Coronary artery (tissue), 2 donors: ENCODE measurements at places on chromosomes 11 and 22.

DNA sequence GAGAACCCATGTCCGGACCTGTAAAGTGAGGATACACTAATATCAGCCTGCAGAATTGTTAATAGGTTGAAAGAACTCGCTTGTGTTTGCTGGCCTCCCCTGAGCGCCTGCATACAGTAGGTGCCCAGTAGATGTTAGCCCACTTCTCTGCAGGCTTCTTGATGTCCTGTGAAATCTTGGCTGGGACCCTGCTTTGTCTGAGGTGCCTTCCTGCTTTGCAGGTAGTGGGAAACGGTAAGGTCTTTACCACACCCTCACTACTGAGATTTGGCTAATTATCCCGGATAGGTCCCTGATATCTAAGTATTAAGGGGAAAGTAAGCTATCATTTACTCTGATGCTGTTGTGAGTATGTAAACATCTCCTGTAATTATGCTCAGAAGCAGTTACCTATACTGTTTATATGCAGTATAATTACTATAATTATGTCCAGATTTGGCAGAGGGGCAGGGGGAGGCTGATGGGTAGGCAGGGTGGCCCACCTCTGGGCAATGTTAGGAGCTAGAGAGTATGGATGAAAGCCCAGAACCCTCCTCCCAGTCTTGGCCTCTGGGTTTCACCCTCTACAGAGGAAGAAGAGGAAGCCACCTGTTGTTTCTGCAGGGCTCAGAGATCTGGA lies 1.2 kb upstream of the ARRB1 start:
- no peak for DNase-seq

GRCh38 chr22:30247974-30248373 lies 1.4 kb upstream of the LIF start:
- no peak for DNase-seq

GRCh38 chr11:113596658-113597057 lies 109.5 kb downstream of the TMPRSS5 start:
- DNase-seq: no peak

DNA sequence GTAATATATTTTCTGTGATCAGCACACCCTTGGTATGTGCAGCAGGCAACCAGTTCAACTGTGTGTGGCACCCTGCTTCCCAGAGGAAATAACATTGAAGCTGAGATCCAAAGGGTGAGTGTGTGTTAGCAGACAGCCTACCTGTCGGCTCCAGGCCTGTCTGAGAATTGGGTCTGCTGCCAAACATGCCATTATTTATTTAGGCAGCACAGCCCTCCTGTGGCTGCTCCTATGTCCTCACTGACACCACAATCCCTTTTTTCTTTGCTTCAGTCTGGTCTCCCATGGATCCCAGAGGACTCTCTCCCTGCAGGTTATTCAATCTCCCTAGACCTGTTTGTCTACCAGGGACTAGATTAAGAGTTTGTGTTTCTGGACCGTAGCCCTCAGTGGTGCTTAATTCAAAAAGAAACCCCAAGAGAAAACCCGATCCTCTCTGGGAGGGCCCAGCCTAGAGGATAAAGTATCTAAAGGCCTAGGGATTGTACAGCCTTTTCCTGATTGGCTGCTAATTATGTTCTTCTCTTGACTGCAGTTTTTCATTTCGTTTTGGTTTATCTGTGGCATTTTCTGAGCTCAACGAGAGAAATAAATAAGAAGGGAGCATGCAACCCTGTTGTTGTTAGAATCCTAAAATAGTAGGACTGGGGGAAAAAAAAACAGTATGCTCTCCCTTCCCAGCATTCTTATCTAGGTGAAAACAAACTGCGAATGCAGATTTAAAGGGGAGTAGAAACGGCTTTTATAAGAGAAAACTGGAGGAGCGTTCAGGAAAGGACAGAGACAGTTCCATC lies 24.1 kb downstream of the KCNE3 start:
- DNase-seq: no peak

DNA sequence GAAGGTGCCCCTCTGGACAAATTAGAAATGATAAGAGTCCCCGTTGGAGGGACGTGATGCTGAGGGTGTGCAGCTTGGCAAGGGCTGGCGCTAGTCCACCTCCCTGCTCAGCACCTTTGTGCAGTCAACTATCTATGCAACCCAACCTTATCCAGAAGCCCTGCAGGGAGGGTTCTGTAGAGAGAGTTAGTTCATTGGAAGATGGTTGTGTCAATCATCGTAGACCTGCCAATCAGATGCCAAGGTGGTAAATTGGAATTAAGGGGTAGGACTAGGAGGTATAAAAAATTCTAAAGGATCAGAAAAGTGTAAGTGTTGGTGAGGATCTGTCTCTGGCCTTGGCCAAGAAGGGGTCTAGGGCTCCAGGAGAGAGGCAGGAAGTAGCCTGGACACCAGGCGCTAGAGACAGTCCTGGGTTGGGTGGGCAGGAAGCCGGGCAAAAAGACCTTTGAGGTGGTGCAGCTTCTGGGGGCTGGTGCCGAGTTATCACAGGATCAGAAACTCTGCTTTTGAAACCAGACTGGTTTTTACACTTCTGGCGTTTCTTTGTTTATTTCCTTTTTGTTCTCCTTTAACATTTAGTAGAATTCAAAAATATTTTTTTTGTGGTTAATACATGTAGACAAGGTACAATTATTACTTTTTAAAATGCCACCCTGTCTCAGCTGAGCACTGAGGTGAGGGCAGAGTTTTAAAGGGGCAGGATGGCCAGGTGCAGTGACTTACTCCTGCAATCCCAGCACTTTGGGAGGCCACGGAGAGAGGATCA lies 1.6 kb downstream of the C1QTNF6 start:
- DNase-seq: no peak

GRCh38 chr22:22935056-22935545 lies 47.5 kb downstream of the IGLL5 start:
- no peak for DNase-seq

DNA sequence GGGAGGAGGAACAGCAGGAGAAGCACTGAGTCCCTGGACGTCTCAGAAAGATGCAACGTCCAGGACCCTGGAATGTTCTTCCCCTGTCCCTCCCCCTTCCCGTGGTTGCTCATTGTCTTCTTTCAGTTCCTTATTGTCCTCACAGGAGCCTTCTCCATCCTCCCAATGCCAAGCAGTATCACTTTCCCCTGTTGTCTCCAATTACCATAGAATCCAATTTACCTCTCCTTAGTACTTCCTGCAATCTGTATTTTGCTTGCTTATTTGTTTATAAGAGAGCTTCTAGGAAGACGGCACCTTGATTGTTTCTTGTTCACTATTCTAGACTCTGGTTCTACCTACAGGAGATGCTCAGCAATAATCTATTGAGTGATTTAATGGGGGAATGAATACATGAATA lies 1273.7 kb downstream of the LRRC4C start:
- DNase-seq: no peak

- no peak for DNase-seq
These were observed 1083.2 kb upstream of the CNTN5 start for GRCh38 chr11:97937501-97937900.

DNA sequence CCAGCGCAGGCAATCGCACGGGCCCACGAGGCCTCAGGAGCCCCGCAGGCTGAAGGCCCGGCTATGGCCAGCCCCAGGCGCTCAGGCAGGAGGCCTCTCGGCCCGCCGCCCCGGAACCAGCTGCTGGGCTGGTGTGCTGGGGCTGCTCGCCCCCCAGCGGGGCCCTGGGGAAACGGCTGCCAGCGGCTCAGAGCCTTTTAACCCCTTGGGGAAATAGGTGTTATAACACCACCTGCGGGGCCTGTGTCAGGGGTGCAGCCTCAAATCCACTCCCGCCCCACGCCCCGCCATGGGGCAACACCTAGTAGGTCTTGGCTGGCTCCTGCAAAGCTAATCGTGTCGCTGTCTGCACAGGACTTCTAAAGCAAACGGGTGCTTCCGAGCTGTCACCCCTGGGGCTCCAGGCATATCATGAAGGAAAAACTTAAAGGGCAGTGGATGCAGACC lies 237.4 kb downstream of the TTC28 start:
- peak; percentile 83 for DNase-seq

GRCh38 chr11:103055221-103055890 lies 36.6 kb downstream of the DCUN1D5 start:
- no peak for DNase-seq

- DNase-seq: no peak
These were observed 91.4 kb downstream of the CD44 start for GRCh38 chr11:35230388-35230787.

GRCh38 chr22:39851606-39852315 lies 41.8 kb downstream of the ENTHD1 start:
- DNase-seq: no peak

- DNase-seq: no peak
These were observed 35.2 kb downstream of the MAML2 start for GRCh38 chr11:96307776-96308140.

GRCh38 chr11:113293936-113294335 lies 20.4 kb upstream of the TTC12 start:
- no peak for DNase-seq

DNA sequence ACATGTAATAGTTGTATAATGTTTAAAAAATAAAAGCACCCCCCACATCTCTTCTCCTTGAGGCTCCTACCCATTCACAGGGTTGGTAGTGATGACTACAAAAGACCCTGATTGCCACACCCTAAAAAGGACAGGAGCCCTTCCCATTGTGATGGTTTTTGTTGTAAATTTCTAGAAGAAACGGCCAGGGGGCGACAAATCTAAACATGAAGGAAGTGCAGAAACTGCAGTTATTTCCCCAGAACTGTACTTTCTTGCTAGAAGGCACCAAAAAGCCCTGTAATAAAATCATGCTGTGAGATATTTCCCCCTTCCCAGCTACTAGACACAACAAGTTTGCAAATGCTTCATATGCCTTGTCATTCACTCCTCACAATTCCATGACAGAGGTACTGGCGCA lies 10.8 kb downstream of the PRR5L start:
- DNase-seq: no peak

DNA sequence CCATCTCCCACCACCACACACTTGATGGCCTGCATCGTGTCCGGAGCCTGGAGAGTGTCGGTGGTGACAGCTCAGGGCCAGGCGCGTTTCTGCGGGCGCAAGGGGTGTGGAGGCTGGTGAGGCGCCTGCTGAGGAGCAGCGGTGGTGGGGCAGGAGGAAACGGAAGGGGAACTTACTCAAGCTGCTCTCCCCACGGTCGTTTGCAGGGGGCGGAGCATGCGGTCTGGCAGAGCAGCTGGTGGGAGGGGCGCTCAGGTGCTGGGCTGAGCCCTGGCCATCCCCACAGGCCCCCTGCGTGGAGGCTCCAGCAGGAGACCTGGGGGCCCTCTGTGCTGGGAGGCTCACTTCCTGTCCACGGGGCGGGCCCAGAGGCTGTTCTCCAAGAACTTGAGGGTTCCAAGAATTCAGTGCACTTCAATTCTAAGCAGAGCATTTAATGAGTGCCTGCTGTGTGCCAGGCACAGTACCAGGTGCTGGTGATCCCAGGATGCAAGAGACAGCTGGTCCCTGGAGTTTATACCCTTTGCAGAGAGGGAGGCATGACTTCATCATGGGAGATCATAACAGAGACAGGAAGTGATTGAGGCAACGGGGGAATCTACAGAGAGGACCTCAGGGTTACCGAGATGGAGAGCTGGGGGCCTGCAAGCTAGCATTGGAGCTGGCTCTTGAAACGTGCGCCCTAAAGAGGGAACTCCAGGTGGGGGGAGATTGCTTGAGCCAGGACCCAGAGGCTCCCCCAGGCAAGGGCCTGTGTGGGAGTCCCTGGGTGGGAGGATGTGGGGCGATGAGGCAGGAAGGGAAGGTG lies at the start of gene RAC2:
RAC2 (minus strand) TSS at position 156 of the 808 bp plus-strand sequence; CDS start at position 35, 121 bp downstream.
- DNase-seq: no peak

DNA sequence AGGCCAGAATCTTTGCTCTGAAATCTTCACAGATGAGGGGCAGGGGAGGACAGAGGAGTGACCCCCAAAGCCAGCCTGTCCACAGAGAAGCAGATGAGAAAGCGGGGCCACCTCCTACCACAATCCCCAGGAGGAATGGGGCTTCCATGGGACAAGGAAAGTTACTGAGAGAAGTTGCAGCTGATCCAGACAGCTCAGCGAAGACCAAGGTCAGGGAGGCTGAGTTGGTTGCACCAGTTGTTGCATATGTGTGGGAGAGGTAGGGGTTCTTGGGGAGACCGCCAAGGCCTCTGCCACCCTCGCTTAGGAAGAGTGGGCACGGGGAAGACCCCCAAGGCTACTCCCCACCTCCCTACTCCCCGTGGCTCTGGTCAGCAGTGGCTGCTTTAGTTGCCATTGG lies 81.6 kb upstream of the EIF3D start:
- DNase-seq: peak; percentile 31

GRCh38 chr11:46698597-46698996 lies 1.8 kb downstream of the ARHGAP1 start:
- DNase-seq: no peak

DNA sequence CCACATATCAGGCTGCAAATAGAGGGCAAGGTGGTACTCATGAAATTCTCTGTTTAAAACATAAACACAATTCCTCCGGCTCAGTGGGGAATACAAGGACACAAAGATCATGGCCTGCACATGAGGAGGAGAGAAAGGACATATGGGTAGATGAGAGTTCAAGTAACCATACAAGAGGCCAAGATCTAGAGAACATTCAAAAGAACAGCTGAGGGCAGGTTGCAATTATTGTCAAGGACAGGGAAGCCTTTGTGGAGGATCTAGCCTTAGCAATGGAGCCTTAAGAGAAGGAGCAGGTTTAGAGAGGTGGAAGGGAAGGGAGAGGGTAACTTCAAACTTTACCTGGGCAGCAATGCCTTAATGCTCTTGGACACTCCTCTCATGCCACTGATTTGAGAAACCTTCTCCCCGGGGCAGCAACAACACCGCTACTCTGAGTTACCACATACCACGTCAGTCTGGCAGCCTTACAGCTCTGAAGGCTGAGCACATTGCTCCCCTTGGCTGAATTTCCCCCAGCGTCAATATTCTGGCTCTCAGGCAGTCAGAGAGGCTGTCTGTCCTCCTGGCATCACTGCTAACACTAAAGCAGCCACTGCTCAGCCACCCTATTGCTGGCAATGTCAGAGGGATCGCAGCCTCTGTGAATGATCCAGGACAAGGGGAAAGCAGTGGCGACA lies 55.5 kb downstream of the CLPB start:
- DNase-seq: no peak

DNA sequence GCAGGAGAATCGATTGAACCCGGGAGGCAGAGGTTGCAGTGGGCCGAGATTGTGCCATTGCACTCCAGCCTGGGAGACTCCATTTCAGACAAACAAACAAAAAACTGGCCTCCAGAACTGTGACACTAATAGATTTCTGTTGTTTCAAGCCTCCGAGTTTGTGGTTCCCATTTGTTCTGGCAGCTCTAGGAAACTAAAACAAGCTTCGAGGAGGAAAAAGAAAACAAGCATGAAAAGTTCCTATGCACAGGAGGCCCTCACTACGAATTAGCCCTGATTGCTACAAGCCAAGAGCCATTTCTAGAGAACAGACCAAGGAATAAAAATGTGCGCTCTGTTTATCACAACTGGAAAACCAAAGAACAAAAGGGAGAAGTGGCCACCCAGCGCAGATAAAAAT lies 47.8 kb upstream of the SHANK2 start:
- DNase-seq: peak; percentile 29

- DNase-seq: no peak
These were observed 120.2 kb downstream of the TRIM29 start for GRCh38 chr11:120017582-120018150.
